T-helper 2 cell (primary cell): ENCODE measurements at places on chromosomes 1 and 21.

- DNase-seq = no peak
Observed at GRCh38 chr1:203017692-203018091, 8.6 kb upstream of the PPFIA4 start.

DNA sequence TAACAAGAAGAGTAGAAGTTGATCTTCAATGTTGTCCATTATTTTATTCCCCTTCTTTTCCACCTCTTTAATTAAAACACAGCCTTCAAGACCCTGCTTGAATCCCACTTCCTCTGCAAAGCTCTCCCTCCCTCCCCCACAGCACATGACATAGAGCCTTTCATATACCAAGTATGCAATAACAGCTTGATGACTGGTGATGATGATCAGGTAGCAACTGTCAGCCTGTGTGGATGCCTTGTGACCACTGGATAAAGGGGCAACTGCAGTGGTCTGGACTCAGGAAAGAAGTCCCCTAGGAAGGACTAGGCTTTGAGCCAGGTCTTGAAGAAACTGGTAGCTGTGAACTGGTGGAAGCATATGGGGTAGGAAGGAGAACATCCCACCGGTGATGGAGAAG is 53.8 kb upstream of the PRDX6 start:
- no peak for DNase-seq

- DNase-seq = no peak
Observed at GRCh38 chr1:112881742-112882127, 74.3 kb downstream of the SLC16A1 start.

- no peak for DNase-seq
Observed at GRCh38 chr1:153122831-153123421, 9.6 kb upstream of the SPRR2F start.
